Activated naive CD8-positive, alpha-beta T cell treated with anti-CD3 and anti-CD28 coated beads for 36 hours (primary cell): ENCODE measurements at places on chromosomes 3 and 15. TPM values are rescaled to one million over a fixed set of nuclear protein-coding genes. Genes with fewer than 3 reads are reported as not detected.

DNA sequence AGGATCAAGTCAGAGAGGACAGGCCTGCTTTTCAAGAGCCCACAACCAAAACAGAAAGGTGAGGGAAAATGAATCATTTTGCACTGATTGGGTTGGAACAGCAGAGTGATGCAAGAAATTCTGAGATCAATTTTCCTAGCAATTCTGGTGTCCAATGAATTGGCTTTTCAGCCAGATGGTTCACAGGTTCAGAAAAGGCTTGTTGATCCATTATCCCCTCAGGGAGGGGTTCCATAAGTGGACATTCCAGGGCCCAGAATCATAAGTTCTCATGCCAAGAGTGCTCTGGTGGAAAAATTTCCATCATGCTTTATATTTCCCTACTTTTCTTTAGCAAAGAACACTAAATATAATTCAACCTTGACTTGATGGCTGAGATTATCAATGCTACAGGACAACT is 16.2 kb downstream of the RBP2 start:
- no peak overlapping the region for H3K27ac ChIP-seq
- DNase-seq = no peak
- no peaks in the 10 kb centered on the region for H3K27me3 ChIP-seq
- H3K4me1 ChIP-seq = no peaks in the 10 kb centered on the region
- no peaks in the 10 kb centered on the region for H3K36me3 ChIP-seq

Gene TICRR
- total RNA-seq = 22.5 TPM

DNA sequence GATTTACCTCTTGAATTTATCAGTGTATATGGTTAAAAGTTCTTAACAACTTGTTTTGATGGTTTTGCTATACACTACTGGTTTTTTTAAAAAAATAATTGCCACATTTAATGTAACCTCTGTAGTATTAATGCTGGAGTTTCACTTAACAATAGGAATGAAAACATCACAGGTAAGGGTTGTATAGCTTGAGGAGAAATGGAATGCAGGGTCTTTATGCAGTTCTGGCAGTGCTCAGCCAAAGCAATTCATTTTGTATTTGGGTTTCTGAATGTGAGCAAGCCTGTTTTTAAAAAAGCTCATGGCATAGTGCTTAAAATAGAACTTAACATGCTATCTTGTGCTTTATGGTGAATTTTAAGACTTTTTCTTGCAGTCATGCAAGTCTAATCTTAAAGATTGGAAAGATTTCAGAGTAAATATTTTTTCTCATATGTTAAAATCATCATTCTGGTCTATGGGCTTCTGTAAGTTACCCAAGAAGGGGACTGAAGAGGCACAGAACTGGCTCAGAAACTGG is 8.9 kb downstream of the PIAS1 start:
- no peak overlapping the region for H3K4me3 ChIP-seq
- no peak overlapping the region for H3K27ac ChIP-seq
- H3K36me3 ChIP-seq = peaks cover 7% of the 10 kb centered on the region
- H3K27me3 ChIP-seq = no peaks in the 10 kb centered on the region
- H3K4me1 ChIP-seq = peaks cover 43% of the 10 kb centered on the region
- no peak for DNase-seq

Gene ZBTB38
- 14.7 TPM for total RNA-seq

DNA sequence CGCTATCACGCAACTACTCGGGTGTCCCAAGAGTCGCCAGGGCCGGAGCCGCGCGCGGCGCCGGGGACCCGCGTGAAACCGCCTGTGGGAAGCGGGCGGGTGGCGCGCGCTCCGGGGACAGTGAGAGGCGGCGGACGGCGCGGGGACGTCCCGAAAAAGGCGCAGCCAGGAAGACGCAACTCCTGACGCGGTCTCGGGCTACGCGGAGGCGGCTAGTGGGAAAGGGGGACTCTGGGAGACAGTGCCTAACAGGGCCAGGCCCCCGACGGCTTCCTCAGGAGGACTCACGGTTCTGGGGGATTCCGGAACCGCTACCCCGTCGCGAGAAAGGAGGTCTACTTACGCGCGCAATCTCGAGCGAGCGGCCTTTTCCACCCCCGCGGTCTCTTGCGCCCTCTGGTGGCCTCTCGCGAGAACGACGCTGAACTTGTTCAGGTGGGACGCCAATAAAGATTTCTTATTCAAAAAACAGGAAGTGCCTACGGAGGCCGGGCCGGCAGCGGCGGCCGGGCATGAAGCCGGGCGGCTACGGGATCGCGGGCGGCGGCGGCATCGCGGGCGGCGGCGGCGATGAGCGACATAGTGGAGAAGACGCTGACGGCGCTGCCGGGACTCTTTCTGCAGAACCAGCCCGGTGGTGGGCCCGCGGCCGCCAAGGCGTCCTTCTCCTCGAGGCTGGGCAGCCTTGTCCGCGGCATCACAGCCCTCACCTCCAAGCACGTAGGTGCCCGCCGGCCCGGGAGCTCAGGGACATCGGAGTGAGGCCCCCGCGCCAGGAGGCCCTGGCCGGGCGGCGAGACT is at the start of gene AP4E1:
AP4E1 (plus strand) TSS at position 475 of the 801 bp plus-strand sequence; CDS start at position 571, 96 bp downstream.
- no peaks in the 10 kb centered on the region for H3K27me3 ChIP-seq
- peaks cover 10% of the 10 kb centered on the region for H3K36me3 ChIP-seq
- peak within 1 kb of the TSS; percentile 99 for H3K27ac ChIP-seq
- H3K4me1 ChIP-seq = peaks cover 11% of the 10 kb centered on the region

Gene NEK11
- 0.85 TPM for total RNA-seq

DNA sequence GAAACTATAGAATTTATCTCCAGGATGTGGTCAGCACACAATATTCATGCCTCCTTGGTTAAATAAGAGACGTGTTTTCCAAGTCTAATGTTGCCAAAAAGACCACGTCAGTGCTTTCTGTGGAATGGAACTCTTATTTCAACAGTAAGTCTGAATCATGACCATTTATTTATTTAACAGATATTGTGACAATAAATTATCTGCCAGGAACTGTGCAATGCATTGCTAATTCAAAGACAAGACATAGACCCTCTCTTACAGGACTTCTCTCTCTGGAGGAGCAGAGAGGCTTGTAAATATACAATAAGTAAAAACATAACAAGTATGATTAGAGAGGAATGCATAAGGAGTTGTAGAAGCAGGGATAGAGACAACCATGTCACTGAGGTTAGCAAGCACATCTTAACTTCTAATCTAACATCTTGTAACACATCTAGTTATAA is 227.5 kb downstream of the DTWD1 start:
- H3K27ac ChIP-seq = no peak overlapping the region
- no peaks in the 10 kb centered on the region for H3K4me1 ChIP-seq
- H3K4me3 ChIP-seq = no peak overlapping the region
- H3K36me3 ChIP-seq = no peaks in the 10 kb centered on the region
- no peak for DNase-seq

Gene NR1I2
- 1.4 TPM for total RNA-seq

- no peak overlapping the region for H3K27ac ChIP-seq
- H3K27me3 ChIP-seq = no peaks in the 10 kb centered on the region
- no peak overlapping the region for H3K4me3 ChIP-seq
- DNase-seq = no peak
- H3K4me1 ChIP-seq = peaks cover 8% of the 10 kb centered on the region
- peaks cover 43% of the 10 kb centered on the region for H3K36me3 ChIP-seq
Measured at GRCh38 chr15:85733416-85733815, 61.3 kb downstream of the KLHL25 start.

Gene PGBD4
- total RNA-seq = 2.8 TPM

Gene MRPS11
- 85.2 TPM for total RNA-seq
